ENCODE measurements at places on chromosomes 6 and 20.

- no peak for DNase-seq
Measured at GRCh38 chr6:344816-345340, 46.7 kb upstream of the IRF4 start.

GRCh38 chr6:42514745-42515144 is 49.1 kb upstream of the UBR2 start:
- no peak for DNase-seq

GRCh38 chr6:1619673-1620503 is 10.2 kb downstream of the FOXC1 start:
- no peak for DNase-seq

- DNase-seq: no peak
Measured at GRCh38 chr6:37177935-37178517, 8.1 kb downstream of the PIM1 start.

DNA sequence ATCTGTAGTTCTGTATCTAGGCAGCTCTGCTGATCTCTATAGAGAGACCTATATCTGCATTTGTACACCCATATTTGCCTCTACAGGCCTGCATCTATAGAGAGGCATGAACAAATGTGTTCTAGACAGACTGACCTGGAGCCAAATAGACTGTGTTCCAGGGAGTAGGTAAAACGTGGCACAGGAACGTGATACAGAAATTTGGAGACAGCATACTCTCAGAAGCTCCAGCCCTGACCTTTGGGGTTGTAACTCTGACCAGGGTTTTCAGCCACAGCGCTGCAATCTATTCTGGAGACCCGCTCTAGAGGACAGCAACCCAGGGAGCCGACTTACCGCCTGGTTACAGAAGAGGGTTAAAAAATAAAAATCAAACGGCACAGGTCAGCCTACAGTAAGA is 983 bp downstream of the RBBP9 start:
- no peak for DNase-seq

DNA sequence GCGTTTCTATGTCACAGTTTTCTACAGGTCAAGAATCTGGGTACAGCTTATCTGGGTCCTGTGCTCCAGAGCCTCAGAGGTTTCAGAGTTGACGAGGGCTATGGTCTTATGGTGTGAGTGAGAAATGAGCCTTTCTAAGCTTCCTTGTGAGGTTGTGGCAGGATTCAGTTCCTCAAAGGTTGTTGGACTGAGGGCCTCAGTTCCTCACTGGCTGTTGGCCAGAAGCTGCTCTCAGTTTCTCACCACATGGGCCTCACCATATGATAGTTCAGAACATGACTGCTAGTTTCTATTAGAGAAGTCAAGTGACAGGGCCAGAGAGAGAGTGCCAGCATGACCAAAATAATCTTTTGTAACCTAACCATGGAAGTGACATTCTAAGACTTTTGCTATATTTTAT is 96.1 kb downstream of the NUS1 start:
- no peak for DNase-seq

GRCh38 chr6:5084360-5084780 is 771 bp upstream of the PPP1R3G start:
- DNase-seq: no peak

GRCh38 chr6:33632558-33633039 is 11.5 kb downstream of the ITPR3 start:
- peak; percentile 60 for DNase-seq

DNA sequence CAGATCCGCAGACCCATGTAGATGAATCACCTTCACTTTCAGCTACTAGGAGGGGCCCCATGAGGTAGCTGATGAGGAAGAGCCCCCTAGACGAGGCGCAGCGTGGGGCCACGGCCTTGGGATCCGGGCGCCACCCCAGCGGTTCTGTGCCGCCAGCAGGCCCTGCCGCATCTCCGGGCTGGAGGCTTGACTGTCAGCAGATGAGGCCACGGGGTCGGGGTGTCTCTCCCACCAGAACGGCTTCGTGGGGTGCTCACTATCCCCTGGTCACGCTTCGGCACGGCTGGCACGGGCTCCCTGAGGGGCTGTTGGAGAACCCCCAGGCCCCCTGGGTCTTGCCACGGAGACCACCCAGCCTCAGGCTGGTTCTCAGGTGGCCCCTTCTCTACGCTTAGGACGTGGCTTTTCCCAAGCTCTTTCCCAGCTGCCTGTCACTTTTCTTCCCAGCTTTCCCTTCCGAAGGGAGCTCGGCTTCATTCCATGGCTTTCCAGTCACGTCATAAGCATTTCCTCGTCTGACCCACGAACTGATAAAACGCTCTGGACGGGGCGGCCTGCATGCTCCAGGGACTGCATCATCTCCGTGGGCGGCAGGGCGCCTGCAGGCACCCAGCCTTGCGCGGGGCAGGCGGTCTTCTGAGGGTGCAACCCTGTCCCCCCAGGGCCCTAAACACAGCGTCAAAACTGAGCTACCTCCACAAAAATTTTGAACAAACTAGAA is 85.9 kb downstream of the THBS2 start:
- no peak for DNase-seq

DNA sequence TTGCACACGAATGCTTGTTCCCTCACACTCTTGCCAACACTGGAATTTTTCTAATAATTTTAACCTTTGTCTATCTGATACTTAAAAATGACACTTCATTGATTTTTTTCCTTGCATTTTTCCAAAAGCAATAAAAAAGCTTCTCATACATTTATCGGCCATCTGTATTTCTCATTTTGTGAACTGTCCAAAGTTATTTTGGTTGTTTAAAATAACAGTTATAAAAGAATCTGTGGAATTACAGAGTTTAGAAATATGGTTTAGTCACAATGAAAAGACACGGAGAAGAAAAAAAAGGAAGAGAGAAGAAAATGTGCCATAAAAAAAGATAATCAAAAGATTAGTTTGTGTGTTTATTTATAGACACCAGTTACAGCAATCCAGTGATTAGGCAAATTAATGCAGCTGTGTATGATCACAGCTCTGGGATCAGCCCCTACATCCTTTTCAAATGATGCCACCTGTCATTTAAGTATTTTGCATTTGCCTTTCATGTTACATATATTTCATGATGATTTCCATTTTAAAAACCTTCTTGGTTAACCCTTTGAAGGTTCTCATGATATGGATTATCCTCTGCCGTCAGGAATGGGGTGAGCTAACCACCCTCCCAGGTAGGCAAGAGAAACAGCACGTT is 171.7 kb downstream of the BACH2 start:
- DNase-seq: no peak

DNA sequence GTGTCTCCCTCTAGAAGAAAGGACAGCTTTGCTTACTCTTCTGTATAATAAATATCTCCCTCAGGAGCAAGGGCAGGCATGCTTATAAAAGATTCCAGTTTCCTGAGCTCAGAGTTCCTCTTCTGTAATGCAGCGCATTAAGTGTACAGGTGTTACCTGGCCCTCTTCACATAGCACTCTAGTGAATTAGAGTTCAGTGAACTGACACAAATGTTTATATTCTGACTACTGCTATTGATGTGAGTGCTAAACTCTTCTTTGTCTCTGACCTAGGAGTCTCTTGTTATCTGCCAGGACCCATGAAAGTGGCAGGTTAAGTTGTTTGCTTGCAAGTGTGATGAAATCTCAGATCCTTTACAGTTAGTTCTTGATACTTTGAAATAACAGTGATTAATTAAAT is 33.5 kb downstream of the CYB5R4 start:
- DNase-seq: no peak

- DNase-seq: no peak
Measured at GRCh38 chr6:14187406-14187805, 69.8 kb downstream of the CD83 start.

- DNase-seq: no peak
Measured at GRCh38 chr6:119237177-119237715, 112.3 kb downstream of the MAN1A1 start.

- no peak for DNase-seq
Measured at GRCh38 chr20:32287231-32287638, 9.8 kb downstream of the KIF3B start.

DNA sequence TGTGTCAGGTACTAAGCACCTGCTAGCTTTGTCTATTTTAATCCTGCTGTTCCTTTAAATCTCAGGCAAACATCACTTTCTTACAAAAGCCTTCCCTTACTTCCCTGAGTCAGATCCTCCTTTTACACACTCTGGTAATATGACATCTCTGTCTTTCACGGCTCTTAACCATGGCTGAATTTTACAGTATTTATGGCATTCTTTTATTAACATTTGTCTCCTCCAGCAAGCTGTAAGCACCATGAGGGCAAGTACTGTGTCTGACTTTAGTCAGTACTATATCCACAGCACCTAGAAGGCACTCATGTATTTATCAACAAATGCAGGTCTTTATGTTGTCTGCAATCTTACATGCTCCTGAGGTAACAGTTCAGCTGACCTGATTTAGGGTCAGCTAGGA is 33.7 kb upstream of the HBS1L start:
- no peak for DNase-seq

GRCh38 chr6:118617417-118617816 is 34.0 kb downstream of the CEP85L start:
- DNase-seq: no peak

GRCh38 chr6:22036275-22036674 is 260.6 kb downstream of the PRL start:
- DNase-seq: no peak

DNA sequence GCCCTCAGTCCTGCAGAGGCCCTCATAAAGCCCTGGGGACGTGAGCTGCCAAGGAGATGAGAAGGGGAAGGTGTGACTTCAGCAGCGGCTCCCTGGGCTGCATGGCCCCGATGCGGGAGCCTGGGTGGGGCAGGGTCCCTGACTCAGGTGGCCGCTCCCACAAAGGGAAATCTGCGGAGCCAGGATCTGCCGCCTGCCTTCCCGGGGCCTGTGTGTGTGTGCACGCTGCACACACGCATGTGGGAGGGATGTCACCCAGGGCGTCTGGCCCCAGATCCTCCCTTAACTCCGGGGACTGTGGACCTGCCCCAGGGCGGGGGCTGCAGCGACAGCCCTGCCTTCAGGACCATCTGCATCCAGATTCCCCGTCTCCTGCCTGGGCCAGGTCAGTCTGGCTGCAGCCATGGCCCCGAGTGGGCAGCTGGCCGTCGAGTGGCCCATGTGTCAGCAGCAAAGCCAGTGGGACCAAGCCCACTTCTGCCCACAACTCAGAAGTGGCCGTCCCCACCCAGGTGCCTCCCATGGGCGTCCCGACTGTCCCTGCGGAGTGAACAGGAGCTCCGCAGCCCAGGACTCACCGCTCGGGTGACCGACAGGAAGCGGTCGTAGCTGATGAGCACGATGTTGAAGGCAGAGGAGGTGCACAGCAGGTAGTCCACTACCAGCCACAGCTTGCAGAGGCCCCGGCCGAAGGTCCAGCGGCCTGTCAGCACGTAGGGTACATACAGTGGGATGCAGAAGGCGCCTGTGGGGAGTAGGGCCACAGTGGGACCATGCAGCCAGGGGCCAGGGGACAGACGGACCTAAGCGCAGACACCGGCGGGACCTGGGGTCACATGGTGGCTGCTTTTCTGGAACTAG is 1.9 kb downstream of the HRH3 start:
- DNase-seq: no peak

- DNase-seq: no peak
Measured at GRCh38 chr6:83202031-83202430, 8.9 kb downstream of the RWDD2A start.

DNA sequence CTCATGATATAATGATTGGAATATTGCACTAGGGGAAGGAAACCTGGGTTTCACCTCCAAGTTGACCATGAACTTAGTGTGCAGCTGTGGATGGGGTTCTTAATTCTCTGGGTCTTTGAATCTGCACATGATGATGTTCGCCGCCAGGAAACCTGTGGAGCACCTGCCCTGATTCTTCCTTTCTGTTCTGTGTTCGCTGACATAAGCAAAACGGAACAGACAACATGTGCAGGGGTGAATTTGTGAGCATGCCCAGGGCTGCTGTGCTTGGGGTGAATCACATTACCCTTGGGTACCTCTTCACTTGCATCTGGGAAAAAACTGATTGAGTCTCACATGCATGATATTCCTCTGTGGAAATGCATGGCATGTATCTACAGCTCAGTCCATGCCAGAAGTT is 48.8 kb downstream of the CAP2 start:
- DNase-seq: no peak

DNA sequence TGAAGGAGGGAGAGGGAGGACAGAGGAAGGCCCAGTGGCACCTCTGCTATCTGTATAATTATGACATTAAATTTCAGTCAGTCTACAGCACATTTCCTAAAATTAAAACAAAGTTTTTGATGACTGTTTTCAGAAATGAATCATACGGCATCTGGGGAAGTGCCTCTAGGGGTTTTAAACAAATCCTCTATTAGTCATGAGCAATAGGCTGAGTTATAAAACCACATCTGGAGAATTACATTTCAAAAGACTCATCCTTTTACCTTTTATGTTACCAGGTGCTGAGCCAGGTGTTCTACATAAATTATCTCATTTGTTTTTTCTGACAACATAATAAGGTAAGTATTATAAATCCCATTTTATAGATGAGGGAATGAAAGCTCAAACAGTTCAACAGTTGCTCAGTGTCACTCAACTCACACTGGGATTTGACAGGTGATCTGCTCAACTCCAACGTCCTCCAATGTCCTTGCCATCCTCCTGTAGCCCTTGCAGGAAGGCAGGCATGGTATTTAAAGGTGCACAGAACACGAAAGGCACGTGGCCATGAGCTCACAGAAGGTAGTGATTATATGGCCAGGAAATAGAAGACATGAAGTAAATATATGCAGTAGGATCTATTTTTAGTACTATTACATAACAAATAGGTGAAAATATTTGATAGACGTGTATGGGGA is 184.2 kb upstream of the MAN1A1 start:
- no peak for DNase-seq

- DNase-seq: no peak
Measured at GRCh38 chr20:63345328-63346100, 15.6 kb downstream of the CHRNA4 start.

GRCh38 chr6:49025273-49026240 is 437.5 kb downstream of the MMUT start:
- DNase-seq: no peak

DNA sequence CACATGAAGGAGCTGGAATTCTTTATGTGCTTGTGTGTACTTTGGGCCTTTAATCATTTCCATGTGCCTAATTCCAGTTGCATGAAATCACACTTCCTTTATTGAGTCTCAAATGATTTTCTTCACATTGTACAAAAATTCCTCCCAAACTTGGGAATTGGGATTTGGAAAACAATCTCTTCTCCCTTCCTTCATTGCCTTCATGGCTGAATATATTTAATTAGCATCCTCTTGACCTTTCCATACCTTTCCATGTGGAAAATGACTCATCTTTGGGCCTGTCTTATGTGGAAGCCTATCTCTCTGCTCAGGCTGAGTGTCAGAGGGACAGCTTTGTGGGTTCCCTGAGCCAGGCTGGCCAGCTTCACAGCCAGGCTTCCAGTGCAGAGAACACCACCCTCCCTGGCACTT is 33.0 kb upstream of the CDH4 start:
- no peak for DNase-seq

- DNase-seq: peak; percentile 72
Measured at GRCh38 chr6:44096612-44097011, 30.6 kb downstream of the MRPL14 start.

DNA sequence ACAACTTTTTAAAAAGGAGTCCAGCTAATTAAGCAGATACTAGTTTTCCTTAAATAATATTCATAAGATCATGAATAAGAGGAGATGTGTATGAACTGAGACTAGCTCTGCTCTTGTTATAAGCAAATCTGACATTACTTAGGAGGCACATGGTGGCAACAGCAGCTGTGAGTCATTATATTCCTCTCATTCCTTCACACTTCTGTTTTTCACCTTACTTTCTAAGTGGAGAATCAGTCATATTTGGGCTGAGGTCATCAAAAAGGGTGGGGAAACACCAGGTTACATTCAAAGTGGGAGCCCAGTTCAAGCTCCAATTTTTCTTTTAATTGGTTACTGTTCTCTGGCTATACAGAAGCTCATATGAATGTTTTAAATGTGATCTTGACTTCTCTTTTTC is 6.0 kb upstream of the RIPPLY2 start:
- DNase-seq: no peak

All from activated CD4-positive, alpha-beta T cell treated with anti-CD3 and anti-CD28 coated beads for 4 hours (primary cell).